ENCODE measurements at places on chromosomes 5 and 9.

DNA sequence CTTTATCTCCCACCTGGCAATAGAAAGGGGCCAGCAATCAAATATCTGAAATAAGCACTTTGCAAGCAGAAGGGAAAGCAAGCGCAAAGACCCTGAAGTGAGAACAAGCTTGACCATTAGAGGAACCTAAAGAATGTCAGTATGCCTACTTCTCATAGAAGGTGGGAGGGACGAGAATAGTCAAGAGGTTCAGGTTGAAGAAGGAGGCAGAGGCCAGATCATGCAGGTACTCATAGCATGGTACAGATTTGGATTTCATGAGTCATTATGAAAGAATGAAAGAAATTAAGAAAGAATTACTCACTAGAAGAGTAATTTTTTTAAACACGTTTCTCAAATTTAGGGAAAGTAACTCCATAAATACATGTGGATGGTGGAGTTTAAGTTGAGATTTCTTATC is 33.7 kb downstream of the MCTP1 start:
- DNase-seq, result no peak

DNA sequence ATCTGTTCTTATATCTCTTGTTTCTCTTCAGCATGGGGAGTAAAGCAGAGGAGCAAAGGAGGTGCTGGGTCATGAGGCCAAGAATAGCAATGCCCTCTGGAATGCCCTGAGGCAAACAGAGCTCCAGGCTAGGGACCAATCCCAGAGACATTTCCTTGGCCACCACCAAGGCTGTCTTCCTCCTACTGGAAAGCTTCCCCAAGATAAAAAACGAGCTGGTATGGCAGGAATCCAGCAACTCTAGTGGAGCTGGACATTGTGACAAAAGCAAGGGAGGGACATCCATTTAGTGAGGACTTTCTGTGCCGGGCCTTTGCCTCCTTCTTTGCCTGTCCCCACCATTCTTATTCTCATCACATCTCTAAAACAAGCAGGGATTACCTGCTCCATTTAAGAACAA is 161.6 kb downstream of the ASTN2 start:
- DNase-seq, result no peak

DNA sequence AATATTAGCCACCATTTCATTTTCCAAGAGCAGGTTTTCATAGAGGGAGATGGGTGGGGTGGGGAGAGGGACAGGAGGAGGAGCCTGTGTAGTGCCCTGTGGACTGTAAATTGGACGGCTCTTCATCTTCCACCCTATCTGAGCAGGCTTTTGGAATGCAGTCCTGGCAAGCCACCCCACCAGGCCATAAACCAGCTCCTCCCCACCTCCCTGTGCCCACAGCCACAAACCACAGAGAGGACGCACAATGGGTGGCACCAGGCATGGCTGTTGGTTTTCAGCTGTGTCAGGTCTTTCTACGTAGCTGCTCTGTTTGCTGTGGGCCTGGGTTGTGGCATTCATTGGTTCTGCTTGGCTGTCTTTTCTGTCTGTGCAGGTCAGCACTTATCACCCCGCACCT is 58.0 kb downstream of the PLAC8L1 start:
- no peak for DNase-seq

- DNase-seq, result no peak
These were observed 134.1 kb downstream of the RGS3 start for GRCh38 chr9:113597390-113598241.

DNA sequence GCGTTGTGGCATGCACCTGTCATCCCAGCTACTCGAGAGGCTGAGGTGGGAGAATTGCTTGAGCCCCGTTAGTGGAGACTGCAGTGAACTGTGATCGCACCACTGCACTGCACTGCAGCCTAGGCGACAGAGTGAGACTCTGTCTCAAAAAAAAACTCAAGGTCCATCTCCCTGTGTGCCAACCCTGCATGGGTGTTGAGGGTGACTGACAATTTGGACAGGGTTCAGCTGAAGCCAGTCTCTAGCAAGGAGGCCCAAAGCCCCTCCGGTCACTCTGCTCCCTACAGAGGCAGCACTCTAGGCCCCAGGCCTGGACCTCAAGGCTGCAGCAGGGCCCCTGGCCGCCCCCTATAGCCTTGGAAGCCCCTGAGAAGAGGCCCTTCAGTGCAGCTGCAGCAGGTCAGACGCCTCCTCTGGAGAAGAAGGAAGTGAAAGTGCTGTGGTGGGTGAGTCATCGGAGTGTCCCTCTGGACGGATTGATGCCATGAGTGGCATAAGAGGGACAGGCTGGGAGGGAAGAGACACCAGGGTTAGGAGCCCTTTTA is 39.2 kb upstream of the NEK6 start:
- no peak for DNase-seq

DNA sequence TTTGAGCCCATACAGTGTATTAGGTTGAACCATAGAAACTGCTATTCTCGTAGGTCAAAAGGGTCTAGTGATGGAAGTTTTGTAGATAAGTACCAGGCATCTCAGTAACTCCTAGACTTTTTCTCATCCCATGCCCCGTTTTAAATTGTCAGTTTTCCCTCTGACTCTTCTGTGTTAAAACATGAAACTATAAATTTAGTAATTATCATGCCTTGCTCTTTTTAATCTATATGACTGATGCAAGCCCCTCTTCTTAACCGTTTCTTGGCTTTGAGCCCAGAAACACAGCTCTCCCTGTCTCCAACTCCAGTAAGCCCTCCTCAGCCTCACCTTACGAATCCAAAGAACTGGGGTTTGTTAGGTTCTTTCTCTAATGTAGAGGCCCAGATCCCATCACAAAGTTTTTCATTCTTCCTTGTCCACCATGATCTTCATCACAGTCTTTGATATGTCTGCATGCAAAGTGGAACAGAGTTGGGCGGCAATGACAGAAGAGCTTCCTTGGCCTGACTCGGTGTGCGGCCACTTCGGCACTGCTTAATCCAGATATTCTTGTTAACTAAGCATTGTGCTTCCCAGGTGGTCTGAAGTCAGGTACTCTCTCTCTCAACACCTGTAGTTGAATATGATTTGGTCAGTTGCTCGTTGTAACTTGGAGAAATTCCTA is 21.1 kb downstream of the RGMB start:
- DNase-seq, result no peak

All from GM19239 (cell line).